Fibroblast of the conjunctiva (primary cell): ENCODE measurements at places on chromosomes 7 and 10.

- DNase-seq = no peak
These were observed 388.2 kb upstream of the AKR1E2 start for GRCh38 chr10:4437791-4438190.

DNA sequence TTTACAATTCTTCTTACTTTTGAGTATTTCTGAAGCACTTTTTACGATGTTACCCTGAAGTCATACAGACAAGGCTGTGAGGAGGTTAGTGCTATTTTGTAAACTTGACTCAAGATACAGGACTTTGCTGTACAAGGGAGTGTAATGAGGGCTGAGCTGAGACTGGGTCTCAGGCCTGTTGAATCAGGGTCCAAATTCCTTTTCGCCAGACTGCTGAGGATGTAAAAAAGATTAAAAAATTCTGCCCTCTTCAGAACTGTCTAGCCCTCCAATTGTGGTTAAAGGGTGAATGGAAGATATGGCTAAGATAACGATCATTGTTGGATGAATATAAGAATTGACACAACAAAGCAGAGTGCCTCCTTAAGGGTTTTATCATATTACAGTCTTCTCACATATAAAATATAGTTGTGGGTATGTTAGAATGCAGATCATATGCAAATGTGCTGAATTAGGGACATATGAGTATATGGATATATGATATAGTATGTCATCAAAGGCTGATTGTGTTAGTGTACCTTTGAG, 165.4 kb downstream of the SUGCT start:
- DNase-seq = no peak

DNA sequence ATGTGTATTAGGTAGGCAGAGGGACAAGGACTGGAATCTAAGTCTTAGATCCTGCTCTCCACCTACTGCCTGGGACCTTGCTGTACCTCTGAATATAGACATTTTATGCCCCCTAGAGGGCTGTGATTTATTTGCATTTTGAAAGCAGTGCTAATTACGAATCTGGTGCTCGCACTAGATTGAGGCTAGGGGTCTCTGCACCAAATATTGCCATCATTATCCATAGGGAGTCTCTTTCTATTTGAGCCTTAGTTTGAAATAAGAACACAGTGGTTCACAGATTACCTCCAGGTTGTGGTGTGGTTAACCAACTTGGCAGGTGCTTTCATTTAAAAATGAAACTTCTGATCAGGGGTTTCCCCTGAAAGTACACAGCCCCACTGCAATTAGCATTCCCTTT, 41.8 kb downstream of the CNNM1 start:
- DNase-seq = no peak

GRCh38 chr7:143492799-143493739, 15.4 kb downstream of the TAS2R41 start:
- DNase-seq = no peak

GRCh38 chr7:135253851-135254771, 20.5 kb downstream of the STRA8 start:
- peak; percentile 43 for DNase-seq
